CD14-positive monocyte (primary cell): ENCODE measurements at places on chromosomes 5 and 9. TPM values are rescaled to one million over a fixed set of nuclear protein-coding genes. Genes with fewer than 3 reads are reported as not detected.

The ZCCHC10 gene
- polyA plus RNA-seq = 45.3 TPM

The CCNO gene
- polyA plus RNA-seq = 0.05 TPM in 1 of 2 replicates, not detected in the other

The SCGB3A1 gene
- 0.78 and 0.83 TPM in 2 replicates for polyA plus RNA-seq

The CCDC192 gene
- not detected in 2 replicates for polyA plus RNA-seq

The PTGS1 gene
- polyA plus RNA-seq = 20.5 TPM

The PCDHB3 gene
- not detected in 2 replicates for polyA plus RNA-seq

The PCDHB7 gene
- not detected in 2 replicates for polyA plus RNA-seq

The ADGRD2 gene
- polyA plus RNA-seq = not detected

DNA sequence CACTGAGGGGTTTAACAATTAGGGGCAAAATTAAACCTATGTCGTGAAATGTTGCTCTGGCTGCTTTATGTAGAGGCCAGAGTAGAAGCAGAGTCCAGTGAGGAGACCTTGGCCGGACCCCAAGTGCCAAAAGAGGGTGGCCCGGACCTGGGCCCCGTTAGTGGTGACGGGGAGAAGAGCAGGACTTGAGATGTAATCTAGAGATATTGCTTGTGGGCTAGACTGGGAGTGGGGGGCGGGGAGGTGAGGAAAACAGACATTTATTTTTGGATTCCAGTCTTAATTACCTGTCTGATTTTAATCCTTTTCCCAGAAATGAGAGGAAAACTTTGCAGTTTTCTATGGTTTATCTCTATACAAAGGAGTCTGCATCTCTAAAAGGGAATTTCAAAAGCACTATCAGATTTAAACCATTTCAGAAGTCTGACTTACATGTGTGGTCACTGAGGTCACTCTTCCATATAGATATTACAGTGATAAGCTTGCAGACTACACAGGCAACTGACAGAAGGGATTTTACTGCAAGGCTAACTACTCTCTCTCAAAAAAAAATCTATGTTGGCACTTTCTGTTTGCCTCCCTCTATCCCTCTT, 108.1 kb downstream of the MED27 start:
- H3K4me3 ChIP-seq = no peak overlapping the region
- no peaks in the 10 kb centered on the region for H3K36me3 ChIP-seq
- no peak for DNase-seq

DNA sequence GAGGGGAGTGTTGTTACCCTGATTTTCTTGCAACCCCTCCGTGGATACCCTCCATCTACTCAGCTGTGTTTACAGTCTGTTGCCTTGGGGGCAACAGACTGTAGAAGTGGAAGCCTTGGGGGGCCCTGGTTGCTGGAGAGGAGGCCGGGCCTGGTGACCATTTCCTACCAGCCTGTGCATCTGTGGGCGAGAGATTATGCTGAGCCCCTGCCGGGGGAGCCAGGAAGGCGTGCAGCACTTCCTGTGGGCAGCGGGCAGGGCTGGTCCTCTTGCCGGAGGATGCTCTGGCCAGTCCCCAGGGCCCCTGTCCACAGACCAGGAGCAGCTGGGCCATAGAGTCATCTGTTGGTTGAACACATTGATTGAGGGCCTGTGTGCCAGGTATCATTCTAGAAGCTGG, 11.1 kb downstream of the ERGIC1 start:
- no peak overlapping the region for H3K4me3 ChIP-seq
- H3K36me3 ChIP-seq = no peaks in the 10 kb centered on the region
- no peak overlapping the region for H3K27ac ChIP-seq
- no peaks in the 10 kb centered on the region for H3K27me3 ChIP-seq
- peaks cover 4% of the 10 kb centered on the region for H3K4me1 ChIP-seq

- H3K36me3 ChIP-seq = no peaks in the 10 kb centered on the region
- no peak for DNase-seq
- no peak overlapping the region for H3K27ac ChIP-seq
- no peak overlapping the region for H3K4me3 ChIP-seq
Measured at GRCh38 chr5:102036927-102037326, 259.2 kb downstream of the SLCO4C1 start.

DNA sequence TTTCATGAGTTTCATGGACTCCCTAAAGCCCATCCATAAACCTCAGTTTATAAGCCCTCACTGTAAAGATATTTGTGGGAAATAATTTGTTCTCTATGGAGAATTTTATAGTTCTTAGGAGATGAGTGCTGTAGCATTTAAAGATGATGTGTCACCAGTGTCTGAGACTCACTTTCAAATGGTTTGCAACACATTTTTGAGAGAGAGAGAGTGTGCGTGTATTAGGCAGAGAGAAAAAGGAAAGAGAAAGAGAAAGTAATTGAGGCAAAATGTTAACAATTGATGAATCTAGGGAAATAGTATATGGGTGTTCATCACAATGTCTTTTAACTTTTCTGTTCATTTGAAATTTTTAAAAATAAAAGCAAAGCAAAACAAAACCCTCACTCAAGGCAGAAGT, 479.0 kb downstream of the ZSWIM6 start:
- H3K27me3 ChIP-seq = no peaks in the 10 kb centered on the region
- H3K4me3 ChIP-seq = no peak overlapping the region
- H3K4me1 ChIP-seq = no peaks in the 10 kb centered on the region
- DNase-seq = no peak
- no peaks in the 10 kb centered on the region for H3K36me3 ChIP-seq
- no peak overlapping the region for H3K27ac ChIP-seq

DNA sequence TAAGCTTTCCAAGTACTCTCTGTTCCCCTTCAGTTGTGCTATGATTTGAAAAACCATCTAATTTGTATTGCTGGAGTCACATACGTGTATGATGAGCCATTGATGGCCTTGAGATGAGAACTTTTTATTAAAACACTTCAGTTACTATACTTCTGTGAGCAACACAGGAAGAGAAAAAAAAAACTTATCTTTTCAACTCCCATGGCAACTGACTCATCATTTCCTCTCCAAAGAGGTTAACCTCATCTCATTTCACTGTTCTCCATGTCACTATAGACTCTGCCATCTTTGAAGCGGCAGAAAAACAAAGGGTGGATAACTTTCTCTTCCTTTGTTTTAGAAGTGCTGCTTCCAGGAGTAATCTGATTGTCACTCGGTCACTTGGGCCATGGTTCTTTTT, 104.3 kb upstream of the PCSK1 start:
- no peaks in the 10 kb centered on the region for H3K4me1 ChIP-seq
- no peaks in the 10 kb centered on the region for H3K27me3 ChIP-seq
- H3K4me3 ChIP-seq = no peak overlapping the region
- no peak for DNase-seq
- no peaks in the 10 kb centered on the region for H3K36me3 ChIP-seq

- DNase-seq = no peak
- H3K4me3 ChIP-seq = no peak overlapping the region
- no peaks in the 10 kb centered on the region for H3K4me1 ChIP-seq
Measured at GRCh38 chr9:116377179-116377798, 223.7 kb downstream of the PAPPA start.

- peaks cover 46% of the 10 kb centered on the region for H3K36me3 ChIP-seq
- H3K27ac ChIP-seq = peak overlapping the region; percentile 60
- H3K4me1 ChIP-seq = peaks cover 42% of the 10 kb centered on the region
- H3K27me3 ChIP-seq = no peaks in the 10 kb centered on the region
Measured at GRCh38 chr5:173907686-173908371, 19.7 kb downstream of the CPEB4 start.

DNA sequence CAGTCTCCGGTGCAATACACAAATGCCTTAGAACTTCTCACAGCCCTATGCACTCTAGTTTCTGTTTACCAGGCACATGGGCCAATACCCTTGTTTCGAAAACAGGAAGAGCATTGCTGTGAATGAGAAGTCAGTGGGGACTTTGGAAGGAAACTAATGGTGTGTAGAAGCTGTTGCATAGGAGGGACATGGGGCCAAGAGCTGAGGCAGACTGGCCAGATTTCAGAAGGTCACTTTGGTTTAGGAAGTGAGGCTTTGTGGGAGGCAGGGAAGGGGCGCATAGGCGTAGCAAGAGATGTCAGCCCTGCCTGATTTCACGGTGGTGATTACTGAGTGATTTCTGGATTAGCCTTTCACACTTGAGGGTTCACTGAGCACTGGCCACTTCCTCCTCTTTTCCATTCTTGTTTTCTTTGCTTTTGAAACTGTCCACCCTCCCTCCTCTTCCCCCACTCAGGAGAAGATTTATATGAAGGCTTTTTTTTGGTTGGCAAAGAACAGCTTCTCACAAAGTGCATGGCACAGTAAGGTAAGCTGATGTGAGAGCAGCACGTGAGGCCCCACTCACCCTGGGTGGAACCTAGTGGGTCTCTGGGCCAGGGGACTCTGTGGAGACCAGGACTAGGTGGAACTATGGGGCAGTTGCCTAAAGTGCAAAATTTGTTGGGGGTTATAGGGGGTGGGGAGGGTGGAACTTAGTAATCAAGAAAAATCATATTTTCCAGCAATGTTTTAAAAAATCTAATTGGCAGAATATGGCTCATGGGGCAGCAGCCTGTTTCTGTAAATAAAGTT, 6.1 kb upstream of the TMEM252 start:
- peak overlapping the region; percentile 43 for H3K4me3 ChIP-seq
- peak overlapping the region; percentile 96 for H3K27ac ChIP-seq
- no peaks in the 10 kb centered on the region for H3K36me3 ChIP-seq
- H3K27me3 ChIP-seq = no peaks in the 10 kb centered on the region
- peak; percentile 83 for DNase-seq
- peaks cover 75% of the 10 kb centered on the region for H3K4me1 ChIP-seq

DNA sequence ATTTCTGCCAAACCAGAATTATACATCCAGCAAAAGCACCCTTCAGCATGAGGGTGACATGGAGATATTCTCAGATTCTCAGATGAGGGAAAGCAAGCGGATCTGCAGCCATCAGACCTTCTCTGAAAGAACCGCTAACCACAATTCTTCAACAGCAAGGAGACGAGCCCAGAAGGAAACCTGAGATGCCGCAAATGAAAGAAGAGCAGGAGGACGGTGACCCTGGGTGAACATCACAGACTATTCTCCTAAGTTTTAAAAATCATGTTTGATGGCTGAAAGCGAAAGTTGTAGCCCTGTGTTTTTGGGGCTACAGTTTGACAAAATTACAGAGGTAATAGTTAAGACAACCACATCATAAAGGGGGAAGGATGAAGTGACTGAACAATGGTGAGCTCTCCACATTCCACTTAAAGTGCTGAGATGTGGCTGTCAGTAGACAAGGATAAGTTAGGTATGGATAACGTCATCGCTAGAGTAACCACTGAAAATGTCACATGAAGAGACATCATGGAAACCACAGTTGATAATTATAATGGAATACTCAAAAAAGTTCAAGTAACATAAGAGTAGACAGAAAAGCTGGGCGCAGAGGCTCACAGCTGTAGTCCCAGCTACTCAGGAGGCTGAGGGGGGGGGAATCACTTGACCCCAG, 31.5 kb upstream of the NSMF start:
- no peak overlapping the region for H3K27ac ChIP-seq
- no peaks in the 10 kb centered on the region for H3K27me3 ChIP-seq
- H3K4me1 ChIP-seq = peaks cover 14% of the 10 kb centered on the region
- no peak for DNase-seq

GRCh38 chr5:36741128-36741527, 134.7 kb downstream of the SLC1A3 start:
- no peak for DNase-seq
- H3K4me1 ChIP-seq = peaks cover 19% of the 10 kb centered on the region
- H3K4me3 ChIP-seq = no peak overlapping the region
- no peaks in the 10 kb centered on the region for H3K36me3 ChIP-seq
- peaks cover 4% of the 10 kb centered on the region for H3K27me3 ChIP-seq

DNA sequence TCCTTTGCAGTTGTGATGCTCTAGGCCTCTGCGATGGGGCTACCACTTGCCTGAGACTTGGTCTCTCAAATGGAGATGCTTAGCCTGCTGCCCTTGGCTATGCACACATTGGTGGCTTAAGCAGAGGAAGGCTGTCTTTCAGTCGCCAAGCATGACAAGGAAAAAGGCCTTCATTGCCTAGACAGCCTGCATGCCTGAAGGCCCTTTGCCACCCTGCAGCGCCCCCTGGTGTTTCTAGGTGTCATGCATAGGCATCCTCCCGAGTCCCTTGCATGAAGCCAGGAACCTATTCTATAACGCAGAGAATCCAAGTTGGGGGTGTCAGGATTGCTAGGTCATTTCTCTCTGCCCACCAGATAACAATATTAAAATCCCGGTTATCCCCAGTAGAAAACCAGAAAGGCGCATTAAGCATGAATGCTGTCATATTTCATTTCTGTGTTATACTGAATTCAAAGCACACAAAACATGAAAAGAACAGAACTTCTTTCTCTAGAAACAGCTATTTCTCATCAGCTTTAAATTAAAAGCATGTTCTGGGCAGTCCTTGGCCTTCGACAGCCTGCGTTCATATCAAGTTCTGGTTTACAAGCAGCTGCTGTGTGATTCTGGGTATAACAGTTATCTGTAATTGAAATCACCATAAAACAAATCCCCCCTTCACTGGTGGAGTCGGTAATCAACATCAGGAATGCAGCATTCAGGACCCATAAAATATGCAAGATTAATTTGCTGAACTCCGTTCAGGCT, 59.7 kb upstream of the TRPC7 start:
- H3K4me1 ChIP-seq = no peaks in the 10 kb centered on the region
- H3K27me3 ChIP-seq = no peaks in the 10 kb centered on the region
- H3K4me3 ChIP-seq = no peak overlapping the region
- H3K27ac ChIP-seq = no peak overlapping the region
- DNase-seq = no peak

DNA sequence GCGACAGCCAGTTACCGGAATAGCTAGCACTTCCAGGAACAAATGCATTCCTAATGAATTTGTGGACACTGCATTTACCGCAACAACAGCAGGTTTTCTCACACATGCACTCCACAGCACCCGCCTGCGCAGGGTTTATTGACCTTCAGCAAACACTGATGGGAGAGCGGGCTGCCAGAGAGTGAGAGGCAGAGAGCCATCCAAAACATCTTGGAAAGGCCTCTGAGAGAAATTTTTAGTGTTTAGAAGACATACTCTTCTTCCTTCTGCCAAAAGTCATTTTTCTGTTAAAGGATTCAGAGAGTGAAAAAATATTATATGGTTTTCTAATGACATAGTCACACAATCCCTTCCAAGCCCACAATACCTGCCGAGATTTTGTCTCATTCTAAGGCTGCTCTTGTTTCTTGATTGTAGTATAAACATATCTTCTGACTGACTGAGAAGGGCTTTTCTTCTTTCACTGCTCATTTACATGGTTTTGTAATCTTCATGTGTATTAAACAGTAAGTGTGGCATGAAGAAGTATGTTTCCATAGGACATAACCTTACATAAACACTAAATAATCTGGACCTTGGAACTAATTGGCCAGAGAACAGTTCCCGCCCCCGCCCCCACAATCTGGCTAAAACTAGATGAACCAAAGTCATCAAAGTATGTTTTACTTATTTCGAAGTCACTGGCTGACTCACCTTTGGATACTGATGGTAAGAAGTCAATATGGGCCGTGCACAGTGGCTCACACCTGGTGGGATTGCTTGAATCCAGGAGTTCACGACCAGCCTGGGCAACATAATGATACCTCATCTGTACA, 432.5 kb upstream of the MEF2C start:
- H3K27me3 ChIP-seq = no peaks in the 10 kb centered on the region
- no peak for DNase-seq

- H3K27me3 ChIP-seq = no peaks in the 10 kb centered on the region
- H3K27ac ChIP-seq = no peak overlapping the region
- DNase-seq = no peak
Measured at GRCh38 chr9:135242406-135242805, 154.9 kb downstream of the OLFM1 start.
